ENCODE measurements at places on chromosomes 4 and X. TPM values are rescaled to one million over a fixed set of nuclear protein-coding genes. Genes with fewer than 3 reads are reported as not detected.

GRCh38 chr4:89952458-89952857 lies 57.8 kb downstream of the MMRN1 start:
- no peak for DNase-seq

GRCh38 chr4:163544407-163545038 lies 50.0 kb downstream of the TMA16 start:
- DNase-seq, result peak; percentile 84

GRCh38 chrX:72540318-72540717 lies 32.3 kb downstream of the HDAC8 start:
- peak; percentile 3 for DNase-seq

DNA sequence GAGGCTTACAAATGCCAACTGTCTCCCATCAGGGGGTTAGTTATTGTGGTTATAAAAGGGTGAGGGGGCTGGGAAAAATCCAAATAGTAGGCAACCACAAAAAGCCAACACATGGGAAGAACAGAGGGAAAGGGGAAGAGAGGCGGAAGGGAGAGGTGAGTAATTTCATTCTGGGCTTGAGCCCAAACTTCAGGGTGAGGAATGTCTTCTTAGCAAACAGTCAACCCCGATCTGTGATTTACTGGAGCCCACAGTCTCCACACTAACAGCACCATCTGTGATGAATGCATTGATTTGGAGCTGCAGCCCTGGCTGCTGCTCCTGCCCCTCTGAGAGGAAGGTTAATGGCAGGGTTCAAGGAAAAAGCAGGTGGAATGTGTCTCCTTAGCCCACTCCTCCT lies 162.2 kb upstream of the GPR101 start:
- no peak for DNase-seq

The MAOA gene
- total RNA-seq, result 0.05 TPM
